ENCODE measurements at places on chromosomes 12 and 14.

DNA sequence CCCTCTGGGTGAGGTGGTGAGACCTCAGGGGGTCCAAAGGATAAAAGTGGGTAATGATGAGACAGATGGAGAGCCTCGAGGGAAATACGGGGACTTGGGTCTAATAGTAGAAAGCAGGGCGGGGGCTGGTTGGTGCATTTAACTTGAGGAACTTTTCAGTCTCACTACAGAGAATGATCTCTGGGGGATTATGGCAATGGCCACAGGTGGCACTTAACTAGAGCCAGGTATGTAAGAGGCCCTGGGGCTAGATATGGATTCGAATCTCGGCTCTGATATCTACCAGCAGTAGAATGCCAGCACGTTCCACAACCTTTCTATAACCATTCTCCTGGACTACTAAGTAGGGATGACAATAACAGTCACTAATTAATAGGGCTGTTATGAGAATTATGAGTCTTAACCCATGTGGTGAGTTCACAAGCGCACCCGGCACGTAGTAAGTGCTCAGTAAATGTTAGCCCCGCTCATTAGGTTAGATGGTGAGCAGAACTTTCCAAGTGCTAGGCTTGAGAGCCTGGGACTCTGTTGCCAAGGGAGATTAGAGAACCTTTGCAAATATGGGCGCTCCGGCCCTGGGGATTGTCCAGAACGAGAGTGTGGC lies 888 bp upstream of the PLXNC1 start:
- no peak for DNase-seq

GRCh38 chr14:26896447-26896846 lies 298.6 kb upstream of the NOVA1 start:
- no peak for DNase-seq

- DNase-seq = no peak
These were observed 96.2 kb downstream of the NEDD1 start for GRCh38 chr12:97003276-97003675.

GRCh38 chr14:97283005-97283403 lies 485.8 kb downstream of the VRK1 start:
- DNase-seq = no peak

DNA sequence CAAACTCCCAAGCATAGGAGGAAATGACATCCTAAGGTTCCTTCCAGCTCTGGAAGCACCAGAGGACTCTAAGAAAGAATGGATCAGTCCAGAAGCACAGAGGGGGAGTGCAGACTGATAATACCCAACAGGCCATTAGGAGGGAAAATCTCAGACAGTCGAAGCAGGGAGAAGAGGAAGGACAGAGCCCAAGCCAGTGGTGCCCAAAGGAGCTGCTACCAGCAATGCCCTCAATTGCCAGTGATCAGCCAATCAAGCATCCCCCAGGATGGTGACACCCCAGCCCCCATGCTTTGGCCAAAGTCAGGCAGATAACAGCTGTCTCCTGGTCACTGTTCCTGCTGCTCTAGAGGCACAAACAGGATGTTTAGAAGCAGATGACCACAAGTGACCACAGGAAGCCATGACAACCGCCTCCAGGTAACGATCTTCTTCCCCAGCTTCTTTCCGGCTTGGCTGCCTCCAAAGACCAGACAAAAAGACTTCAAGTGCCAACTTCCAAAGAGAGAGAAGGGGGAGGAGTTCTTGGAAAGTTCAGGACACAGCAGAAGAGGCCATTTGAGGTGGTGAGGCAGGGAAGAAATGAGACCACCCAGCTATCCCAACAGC lies 16.2 kb downstream of the PXN start:
- no peak for DNase-seq

DNA sequence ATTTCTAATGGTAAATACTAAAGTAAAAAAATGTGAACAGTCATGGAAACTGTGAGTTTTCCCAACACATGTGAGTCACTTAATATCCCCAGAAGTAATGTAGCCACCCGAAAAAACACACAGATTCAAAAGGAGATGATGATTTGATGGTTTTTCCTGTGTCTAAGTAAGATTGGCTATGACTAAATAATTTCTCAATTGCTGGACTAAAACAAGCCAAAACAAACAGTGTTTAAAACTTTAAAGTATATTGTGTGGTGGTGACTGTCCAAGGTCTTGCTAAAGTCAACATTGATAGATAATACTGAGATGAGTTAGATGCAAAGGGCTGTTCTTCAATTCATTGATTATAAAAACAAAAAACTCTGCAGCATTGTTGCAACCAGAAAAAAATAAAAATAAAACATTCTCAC lies 89.6 kb upstream of the SOX5 start:
- DNase-seq = no peak

Measured in substantia nigra (tissue), 51 donors.